ENCODE measurements at places on chromosomes 13 and 19.

DNA sequence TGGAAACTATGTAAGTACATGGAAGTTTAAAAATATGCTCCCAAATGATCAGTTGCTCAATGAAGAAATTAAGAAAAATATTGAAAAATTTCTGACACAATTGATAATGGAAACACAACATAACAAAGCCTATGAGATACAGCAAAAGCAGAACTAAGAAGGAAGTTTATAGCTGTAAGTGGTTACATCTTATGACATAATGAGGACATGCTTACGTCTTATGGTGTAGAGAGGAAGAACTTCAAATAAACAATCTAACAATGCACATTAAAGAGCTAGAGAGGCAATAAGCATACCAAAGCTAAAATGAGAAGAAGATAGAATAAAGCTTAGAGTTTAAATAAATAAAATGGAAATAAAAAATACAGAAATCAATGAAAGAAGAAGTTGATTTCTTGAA lies 50.0 kb upstream of the CEACAM21 start:
- DNase-seq = no peak

- DNase-seq = no peak
These were observed 6.0 kb upstream of the ATG4D start for GRCh38 chr19:10537668-10538067.

- peak; percentile 5 for DNase-seq
These were observed 7.1 kb downstream of the FOSB start for GRCh38 chr19:45474606-45475521.

DNA sequence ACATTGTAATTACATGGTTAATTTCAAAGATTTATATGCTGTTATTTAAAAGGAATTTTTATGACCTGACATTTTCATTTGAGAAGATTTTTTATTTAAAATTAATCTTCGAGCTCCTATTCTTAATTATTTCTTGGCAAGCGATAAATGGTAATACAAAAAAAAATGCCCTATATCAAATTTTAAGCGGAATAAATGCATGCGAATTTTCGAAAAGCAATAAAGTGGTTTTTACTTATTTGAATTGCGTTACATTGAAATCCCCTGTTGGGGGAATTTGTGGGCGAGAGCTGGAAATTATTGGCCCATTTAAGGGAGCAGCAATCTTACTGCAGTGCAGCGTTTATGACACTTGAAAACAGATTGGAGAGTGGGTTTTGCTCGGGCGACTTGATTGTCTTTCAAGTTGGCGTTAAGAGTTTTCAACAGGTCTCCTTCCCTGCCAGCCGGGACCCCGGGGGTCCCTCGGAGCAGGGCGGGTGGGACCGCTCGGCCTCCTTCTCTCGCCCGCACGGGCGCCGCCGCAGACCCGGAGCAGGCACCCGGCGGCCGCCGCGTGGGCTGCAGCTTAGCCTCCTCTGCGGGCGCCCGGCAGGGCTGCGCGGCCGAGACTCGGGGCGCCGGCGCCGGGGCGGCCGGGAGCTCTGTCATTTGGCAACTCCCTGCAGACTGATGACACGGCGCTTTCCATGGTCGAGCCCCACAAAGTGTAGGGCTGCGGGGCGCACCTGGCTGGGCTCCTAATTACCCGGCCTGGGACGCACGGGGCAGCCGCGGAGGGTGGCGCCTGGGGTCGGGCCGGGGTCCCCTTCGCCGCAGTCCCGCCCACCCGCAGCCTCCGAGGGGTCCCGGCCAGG lies 255.1 kb upstream of the SOX21 start:
- DNase-seq = no peak

DNA sequence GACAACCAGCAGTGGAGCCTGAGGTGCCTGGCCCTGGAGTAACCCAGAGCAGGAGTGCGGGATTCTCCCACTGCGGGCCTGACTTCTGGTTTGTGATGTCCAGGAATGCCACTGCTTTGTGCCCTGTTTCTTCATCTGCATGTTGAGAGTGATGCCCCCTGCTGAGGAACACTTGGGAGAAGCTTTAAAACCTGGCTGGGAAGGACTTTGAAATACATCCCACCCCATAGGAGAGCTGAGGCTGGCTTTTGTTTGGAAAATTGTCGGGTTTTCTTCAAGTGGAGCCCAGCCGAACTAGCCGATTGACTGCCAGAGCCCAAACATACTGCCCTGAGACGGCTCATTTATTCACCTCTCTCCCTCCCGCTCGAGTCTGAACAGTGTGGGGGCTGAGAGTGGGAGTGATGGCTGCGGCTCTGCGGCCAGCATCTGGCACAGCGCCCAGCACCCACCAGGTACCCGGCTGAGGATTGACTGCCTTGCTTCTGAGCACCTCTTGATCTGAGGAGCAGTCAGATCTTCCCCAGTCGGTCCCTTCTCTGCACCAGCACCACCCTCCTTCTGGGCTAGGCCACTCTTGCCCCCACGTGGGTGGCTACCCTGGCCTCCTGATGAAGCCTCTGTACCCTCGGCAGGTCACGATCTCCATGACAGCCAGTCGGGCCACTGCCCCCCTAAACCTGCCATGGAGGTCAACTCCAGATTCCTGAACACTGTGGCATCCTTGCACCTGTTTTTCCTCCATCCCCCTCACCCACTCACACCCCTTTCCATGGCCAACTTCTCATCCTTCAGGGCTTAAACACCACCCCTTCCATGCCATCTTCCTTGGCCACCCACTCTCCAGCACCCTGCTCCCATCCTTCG lies 148.9 kb downstream of the SIPA1L3 start:
- DNase-seq = no peak

DNA sequence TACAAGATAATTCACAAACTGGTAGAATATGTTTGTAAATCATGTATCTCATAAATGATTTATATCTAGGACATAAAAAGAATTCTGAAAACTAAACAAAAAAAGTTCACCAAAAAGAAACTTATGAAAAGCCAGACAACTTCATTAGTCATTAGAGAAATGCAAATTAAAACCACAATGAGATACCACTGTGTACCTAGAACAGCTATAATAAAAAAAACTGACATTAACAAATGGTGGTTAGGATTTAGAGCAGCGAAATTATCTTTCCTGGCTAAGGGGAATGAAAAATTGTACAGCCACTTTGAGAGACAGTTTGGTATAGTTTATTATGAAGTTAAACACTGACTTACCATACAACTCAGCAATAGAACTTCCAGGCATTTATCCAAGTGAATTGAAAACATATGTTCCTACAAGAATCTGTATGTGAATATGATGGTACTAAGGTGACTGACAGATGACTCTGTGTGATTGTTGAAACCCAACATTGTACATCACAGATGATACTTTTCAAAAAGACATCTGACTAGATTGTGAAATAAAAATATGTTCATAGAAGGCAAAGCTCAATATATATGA lies 41.8 kb downstream of the UGGT2 start:
- DNase-seq = peak; percentile 46

DNA sequence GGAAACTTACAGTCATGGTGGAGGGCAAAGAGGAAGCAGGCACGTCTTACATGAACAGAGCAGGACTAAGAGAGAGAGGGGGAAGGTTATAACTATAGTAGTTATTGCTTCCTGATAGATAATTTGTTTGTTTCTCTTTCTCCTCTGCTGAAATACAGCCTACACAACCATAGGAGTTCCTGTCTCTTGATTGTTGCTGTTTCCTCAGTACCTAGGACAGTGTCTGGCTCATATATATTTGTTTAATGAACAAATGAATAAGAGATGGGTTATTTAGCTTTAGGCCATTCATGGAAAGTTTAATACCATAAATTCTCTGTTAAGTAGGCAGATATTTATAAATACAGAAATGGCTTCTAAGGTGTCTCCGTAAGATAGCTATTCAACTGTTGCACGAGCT lies 95.2 kb downstream of the PCCA start:
- no peak for DNase-seq

- no peak for DNase-seq
These were observed at the start of gene LAIR1 for GRCh38 chr19:54364775-54365257. LAIR1 (minus strand) TSS chr19:54364931; CDS start chr19:54364804, 127 bp downstream.

DNA sequence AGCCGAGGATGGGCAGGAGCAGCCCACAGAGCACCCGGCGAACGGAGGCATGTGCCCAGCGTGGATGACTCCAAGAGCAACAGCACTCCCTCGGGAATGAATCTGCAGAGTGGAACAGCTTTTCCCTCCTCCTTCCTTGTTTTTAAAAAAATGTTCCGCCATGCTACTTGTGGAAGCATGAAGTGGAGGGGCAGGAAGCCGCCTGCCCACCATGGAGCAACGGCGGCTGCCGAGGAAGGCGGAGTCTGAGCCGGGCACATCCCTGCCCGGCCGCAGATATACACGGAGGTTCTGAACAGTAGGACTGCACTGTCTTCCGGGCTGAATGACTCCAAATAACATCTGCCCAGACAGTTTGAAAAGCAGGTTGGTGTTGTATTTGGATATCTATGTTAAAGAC lies 65.2 kb downstream of the SOX1 start:
- DNase-seq = no peak

DNA sequence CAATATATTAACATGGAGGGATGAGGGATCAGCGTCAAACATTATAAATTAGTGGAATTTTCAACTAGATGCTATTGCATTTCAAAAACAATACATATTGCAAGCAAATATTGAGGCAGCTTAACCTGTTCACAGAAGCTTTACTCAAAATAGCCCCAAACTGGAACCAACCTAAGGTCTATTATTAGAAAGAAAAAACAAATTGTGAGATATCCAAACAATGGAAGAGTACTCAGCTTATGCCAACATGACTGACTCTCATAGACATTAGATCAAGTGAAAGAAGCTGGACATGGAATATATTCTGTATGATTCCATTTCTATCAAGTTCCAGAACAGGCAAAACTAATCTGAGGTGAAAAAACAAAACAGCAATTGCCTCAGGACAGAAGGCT lies 27.6 kb upstream of the NEK3 start:
- no peak for DNase-seq

GRCh38 chr13:25806264-25806974 lies 245.4 kb downstream of the SHISA2 start:
- DNase-seq = no peak

DNA sequence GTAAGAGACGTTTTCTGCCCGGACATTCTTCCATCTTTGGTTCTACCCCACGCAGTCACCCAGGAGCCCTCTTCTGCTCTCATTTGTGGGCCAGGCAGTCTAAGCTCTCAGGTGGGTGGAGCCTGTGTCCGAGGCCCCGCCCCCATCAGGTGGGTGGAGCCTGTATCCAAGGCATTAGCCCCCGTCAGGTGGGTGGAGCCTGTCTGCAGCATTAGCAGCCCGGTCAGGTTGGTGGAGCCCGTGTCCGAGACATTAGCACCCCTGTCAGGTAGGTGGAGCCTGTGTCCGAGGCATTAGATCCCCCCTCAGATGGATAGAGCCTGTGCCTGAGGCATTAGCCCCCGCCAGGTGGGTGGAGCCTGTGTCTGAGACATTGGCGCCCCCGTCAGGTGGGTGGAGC lies 45.5 kb upstream of the C13orf46 start:
- DNase-seq = no peak

DNA sequence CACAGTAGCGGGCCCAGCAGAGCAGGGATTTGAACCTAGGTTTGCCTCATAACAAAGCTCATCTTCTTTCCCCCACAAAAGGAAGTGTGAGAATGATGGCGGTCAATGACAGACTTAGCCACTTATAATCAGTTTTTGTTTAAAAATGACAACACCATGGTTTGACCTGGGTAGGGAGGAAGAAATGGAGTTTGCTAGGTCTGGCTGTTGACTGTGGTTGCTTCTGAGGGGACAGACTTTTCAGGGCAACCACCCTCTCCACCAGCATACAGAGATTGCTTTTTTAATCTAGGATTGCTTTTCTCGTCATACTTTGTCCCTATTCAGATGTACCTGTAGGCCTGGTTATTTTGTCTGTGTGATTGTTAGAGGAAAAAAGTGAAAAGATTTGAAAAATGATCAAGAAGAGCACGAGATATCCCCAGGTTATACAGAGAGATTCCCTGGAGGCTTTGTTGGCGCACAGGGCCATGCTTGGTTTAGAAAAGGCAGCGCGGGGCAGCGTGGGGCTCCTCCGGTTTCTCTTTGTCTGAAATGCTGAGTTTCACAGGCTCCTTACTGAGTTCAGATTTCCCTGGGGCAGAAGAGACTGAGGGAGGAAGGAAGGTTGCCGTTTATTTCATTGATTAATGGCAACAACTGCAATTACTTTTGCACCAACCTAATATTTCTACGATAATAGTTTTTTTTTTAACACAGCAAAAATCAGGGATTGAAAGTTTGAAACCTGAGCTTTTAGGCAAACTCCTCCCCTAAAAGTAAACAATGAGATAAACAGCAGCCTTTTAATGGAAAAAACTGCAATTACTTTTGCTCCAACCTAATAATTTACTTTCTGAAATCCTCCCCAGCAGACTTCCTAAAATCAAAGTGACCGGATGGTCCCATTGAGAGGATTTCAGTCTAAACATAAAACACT lies 97.0 kb upstream of the RNF113B start:
- no peak for DNase-seq

- peak; percentile 1 for DNase-seq
These were observed 486 bp downstream of the ZNF808 start for GRCh38 chr19:52527956-52528351.

- DNase-seq = peak; percentile 55
These were observed 4.7 kb downstream of the ALOX5AP start for GRCh38 chr13:30739761-30740642.

GRCh38 chr13:107192289-107192688 lies 624.4 kb upstream of the ARGLU1 start:
- DNase-seq = no peak

- no peak for DNase-seq
These were observed 1.4 kb downstream of the ZNF324 start for GRCh38 chr19:58468216-58468839.

GRCh38 chr13:64347664-64348063 lies 2882.5 kb downstream of the PCDH9 start:
- no peak for DNase-seq

- no peak for DNase-seq
These were observed 39.9 kb downstream of the MRPL57 start for GRCh38 chr13:21216332-21216731.

GRCh38 chr19:54351474-54351873 lies 12.5 kb upstream of the LILRA4 start:
- no peak for DNase-seq

GRCh38 chr13:109644069-109644750 lies 142.2 kb downstream of the IRS2 start:
- no peak for DNase-seq

DNA sequence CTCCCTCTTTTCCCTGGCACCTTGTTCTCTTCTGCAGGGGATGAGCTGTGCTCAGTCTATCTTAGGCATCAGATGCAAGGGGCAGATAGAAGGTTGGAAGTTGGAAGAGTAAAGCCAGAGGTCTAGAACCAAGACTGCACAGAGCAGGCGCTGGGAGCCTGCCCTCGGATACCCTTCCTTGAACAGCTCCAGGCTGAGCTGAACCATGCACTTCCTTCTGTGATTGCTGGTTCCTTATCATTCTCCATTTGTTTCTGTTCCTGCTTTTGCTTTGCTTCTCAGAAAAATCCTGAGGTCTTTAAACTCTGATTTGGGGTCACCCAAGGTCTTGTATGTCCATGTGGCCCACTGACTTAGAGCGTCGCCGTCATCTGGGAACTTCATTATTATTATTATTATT lies 36.3 kb downstream of the ARHGEF18 start:
- DNase-seq = no peak
